H1 (cell line): ENCODE measurements at places on chromosomes 16 and 17. TPM values are rescaled to one million over a fixed set of nuclear protein-coding genes. Genes with fewer than 3 reads are reported as not detected.

The NOS2 gene
- polyA plus RNA-seq = 1.0 and 1.6 TPM in 2 replicates

The GRN gene
- polyA plus RNA-seq = 387 and 526 TPM in 2 replicates

The ZSCAN10 gene
- polyA plus RNA-seq = 314 and 488 TPM in 2 replicates

The PIRT gene
- polyA plus RNA-seq = 0.03 TPM in 1 of 2 replicates, not detected in the other

The BTBD17 gene
- polyA plus RNA-seq = 14.8 and 17.0 TPM in 2 replicates

The SULT1A1 gene
- polyA plus RNA-seq = 2.0 and 2.1 TPM in 2 replicates

The NECAB2 gene
- polyA plus RNA-seq = 4.2 and 7.5 TPM in 2 replicates

The KRTAP16-1 gene
- polyA plus RNA-seq = not detected in 2 replicates

The TLCD1 gene
- polyA plus RNA-seq = 101 and 128 TPM in 2 replicates

The TPPP3 gene
- 0.77 and 1.3 TPM in 2 replicates for polyA plus RNA-seq

The CTF1 gene
- polyA plus RNA-seq = 3.4 and 5.0 TPM in 2 replicates

The TRPV2 gene
- 1.7 and 1.8 TPM in 2 replicates for polyA plus RNA-seq

The KRTAP3-1 gene
- not detected in 2 replicates for polyA plus RNA-seq

The GNG13 gene
- not detected in 2 replicates for polyA plus RNA-seq

The FOXN1 gene
- not detected in 2 replicates for polyA plus RNA-seq

The ATP5PD gene
- polyA plus RNA-seq = 254 and 407 TPM in 2 replicates

The PDILT gene
- not detected in 2 replicates for polyA plus RNA-seq

The TAT gene
- polyA plus RNA-seq = 0.03 and 0.13 TPM in 2 replicates

The PRM2 gene
- polyA plus RNA-seq = not detected in 2 replicates

The WNT9B gene
- polyA plus RNA-seq = 0.21 and 0.35 TPM in 2 replicates

The SLC16A5 gene
- polyA plus RNA-seq = 34.7 and 54.8 TPM in 2 replicates

The SBK1 gene
- 18.2 and 34.8 TPM in 2 replicates for polyA plus RNA-seq

The CHST6 gene
- 18.2 and 26.5 TPM in 2 replicates for polyA plus RNA-seq

The HS3ST2 gene
- polyA plus RNA-seq = 1.3 and 1.7 TPM in 2 replicates

The ZNF213 gene
- polyA plus RNA-seq = 1.6 and 3.8 TPM in 2 replicates

The TSNAXIP1 gene
- 0.39 and 0.94 TPM in 2 replicates for polyA plus RNA-seq

The METTL23 gene
- polyA plus RNA-seq = 41.3 and 60.2 TPM in 2 replicates

The ZG16B gene
- polyA plus RNA-seq = 0.11 TPM in 1 of 2 replicates, not detected in the other

The RNF222 gene
- polyA plus RNA-seq = not detected in 2 replicates

The CAPNS2 gene
- 0.08 TPM in 1 of 2 replicates, not detected in the other for polyA plus RNA-seq

The C16orf46 gene
- 0.48 and 0.52 TPM in 2 replicates for polyA plus RNA-seq

The SYNGR3 gene
- 49.9 and 72.3 TPM in 2 replicates for polyA plus RNA-seq

The PYY gene
- polyA plus RNA-seq = 2.7 and 3.4 TPM in 2 replicates

The RHBDF2 gene
- polyA plus RNA-seq = 21.2 and 27.9 TPM in 2 replicates

The GCGR gene
- polyA plus RNA-seq = 0.44 and 0.60 TPM in 2 replicates

The MYH13 gene
- polyA plus RNA-seq = not detected in 2 replicates

The ZNF207 gene
- 214 and 286 TPM in 2 replicates for polyA plus RNA-seq

The SMCR8 gene
- 6.9 and 8.9 TPM in 2 replicates for polyA plus RNA-seq

The INCA1 gene
- polyA plus RNA-seq = 0.80 and 0.89 TPM in 2 replicates

The FOXJ1 gene
- polyA plus RNA-seq = 4.6 and 4.7 TPM in 2 replicates

The TEKT3 gene
- polyA plus RNA-seq = 2.9 and 3.1 TPM in 2 replicates

The CCDC43 gene
- polyA plus RNA-seq = 4.0 and 4.9 TPM in 2 replicates

The PRAC2 gene
- not detected in 2 replicates for polyA plus RNA-seq

The CRHR1 gene
- 1.2 and 1.7 TPM in 2 replicates for polyA plus RNA-seq

The NOG gene
- 0.35 and 0.58 TPM in 2 replicates for polyA plus RNA-seq

The NR1D1 gene
- polyA plus RNA-seq = 1.5 and 3.4 TPM in 2 replicates

The ERN2 gene
- polyA plus RNA-seq = 4.4 and 6.1 TPM in 2 replicates

The CSF3 gene
- 0.03 TPM in 1 of 2 replicates, not detected in the other for polyA plus RNA-seq
